Activated CD4-positive, alpha-beta T cell treated with anti-CD3 and anti-CD28 coated beads, Interleukin-2, amount 50 U/mL, for 1 hour (primary cell): ENCODE measurements at places on chromosomes 13 and 19.

DNA sequence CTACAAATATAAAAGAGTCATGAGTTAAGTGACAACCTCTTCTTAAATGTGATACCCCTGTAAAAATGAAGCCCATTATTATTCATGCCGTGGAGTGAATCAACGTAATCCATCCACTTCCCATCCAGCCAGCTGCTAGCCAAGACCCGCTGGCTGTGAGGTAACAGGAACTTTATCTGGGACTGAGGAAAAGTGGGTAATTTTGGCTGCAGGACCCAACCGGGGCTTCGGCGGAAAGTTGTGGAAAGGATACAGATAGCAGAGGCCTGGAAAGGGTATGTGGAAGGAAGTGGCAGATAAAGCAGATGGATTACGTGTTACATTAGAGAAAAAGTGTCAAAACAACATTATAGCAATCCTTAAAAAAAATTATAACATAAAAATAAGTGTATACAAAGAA lies 48.3 kb downstream of the SLC7A1 start:
- no peak for DNase-seq

DNA sequence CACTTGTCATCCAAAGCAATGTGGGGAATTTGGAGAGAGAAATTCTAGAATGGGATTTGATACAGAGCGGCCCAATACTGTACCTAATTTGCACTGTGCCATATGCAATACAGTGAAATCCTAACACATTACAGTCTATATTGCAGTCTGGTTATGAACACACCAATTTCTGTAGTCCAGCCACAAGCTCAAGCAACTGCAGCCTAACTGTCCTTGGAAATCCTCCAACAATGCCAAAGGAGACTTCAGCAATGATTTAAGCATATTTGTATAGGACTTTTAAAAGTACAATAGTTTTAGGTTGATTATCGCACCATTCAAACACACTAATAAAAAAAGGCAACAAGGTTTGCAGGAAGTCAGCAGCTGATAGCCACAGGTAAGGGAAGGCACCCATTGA lies 17.3 kb downstream of the DIAPH3 start:
- no peak for DNase-seq

DNA sequence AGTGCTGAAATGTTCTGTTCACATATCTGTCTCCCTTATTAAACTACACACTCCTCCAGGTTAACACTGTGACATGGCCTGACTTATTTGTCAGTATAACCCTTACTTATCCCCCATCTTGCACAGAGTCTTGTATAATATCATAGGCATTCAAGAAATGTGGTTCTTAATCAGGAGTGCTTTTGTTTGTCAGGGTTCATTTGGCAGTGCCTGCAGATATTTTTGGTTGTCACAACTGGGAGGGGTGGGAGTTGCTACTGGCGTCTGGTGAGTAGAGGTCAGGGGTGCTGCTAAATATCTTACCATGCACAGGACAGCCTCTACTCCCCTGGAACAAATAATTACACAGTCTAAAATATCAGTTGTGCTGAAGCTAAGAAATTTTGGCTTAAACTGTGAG lies 20.4 kb upstream of the OBI1 start:
- DNase-seq, result no peak

GRCh38 chr19:32416749-32417456 lies 11.3 kb downstream of the DPY19L3 start:
- DNase-seq, result no peak

GRCh38 chr13:89845874-89846273 lies 1501.6 kb upstream of the MIR17HG start:
- DNase-seq, result no peak

- DNase-seq, result no peak
These were observed 2.4 kb downstream of the HPN start for GRCh38 chr19:35043906-35044305.

- no peak for DNase-seq
These were observed 503.2 kb upstream of the SPRY2 start for GRCh38 chr13:80844164-80844563.
